ENCODE measurements at places on chromosomes 3 and 15. TPM values are rescaled to one million over a fixed set of nuclear protein-coding genes. Genes with fewer than 3 reads are reported as not detected.
A peak's percentile ranks its signal among the peaks of the same experiment; 100 is the strongest.

AMOTL2 gene
- total RNA-seq: 190 TPM

CKMT1B gene
- 30.9 TPM for total RNA-seq

SLC2A2 gene
- not detected for total RNA-seq

SLC28A1 gene
- not detected for total RNA-seq

DPPA4 gene
- not detected for total RNA-seq

IGSF11 gene
- total RNA-seq: not detected

GRCh38 chr3:42507252-42507651, 4.8 kb downstream of the VIPR1 start:
- peak; percentile 72 for DNase-seq

DNA sequence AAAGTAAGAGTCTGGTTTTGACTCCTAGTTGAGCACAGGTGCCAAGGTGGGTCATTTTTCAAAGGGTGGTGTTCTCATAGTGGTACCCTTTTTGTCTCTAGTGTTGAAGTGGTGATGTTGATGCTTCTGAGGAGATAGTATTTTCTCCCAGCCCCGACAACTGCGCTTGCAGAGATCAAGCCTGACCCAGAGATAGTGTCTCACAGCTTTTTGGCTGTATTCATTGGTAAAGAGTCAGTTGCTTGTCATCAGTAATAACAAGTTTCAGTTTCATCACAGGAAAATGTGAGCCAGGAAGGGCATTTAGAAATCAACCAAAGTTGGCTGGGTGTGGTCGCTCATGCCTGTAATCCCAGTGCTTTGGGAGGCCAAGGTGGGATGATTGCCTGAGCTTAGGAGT, 139.3 kb downstream of the NFKBIZ start:
- no peak for DNase-seq

GRCh38 chr3:136074546-136075170, 109.1 kb downstream of the PPP2R3A start:
- DNase-seq: no peak

DNA sequence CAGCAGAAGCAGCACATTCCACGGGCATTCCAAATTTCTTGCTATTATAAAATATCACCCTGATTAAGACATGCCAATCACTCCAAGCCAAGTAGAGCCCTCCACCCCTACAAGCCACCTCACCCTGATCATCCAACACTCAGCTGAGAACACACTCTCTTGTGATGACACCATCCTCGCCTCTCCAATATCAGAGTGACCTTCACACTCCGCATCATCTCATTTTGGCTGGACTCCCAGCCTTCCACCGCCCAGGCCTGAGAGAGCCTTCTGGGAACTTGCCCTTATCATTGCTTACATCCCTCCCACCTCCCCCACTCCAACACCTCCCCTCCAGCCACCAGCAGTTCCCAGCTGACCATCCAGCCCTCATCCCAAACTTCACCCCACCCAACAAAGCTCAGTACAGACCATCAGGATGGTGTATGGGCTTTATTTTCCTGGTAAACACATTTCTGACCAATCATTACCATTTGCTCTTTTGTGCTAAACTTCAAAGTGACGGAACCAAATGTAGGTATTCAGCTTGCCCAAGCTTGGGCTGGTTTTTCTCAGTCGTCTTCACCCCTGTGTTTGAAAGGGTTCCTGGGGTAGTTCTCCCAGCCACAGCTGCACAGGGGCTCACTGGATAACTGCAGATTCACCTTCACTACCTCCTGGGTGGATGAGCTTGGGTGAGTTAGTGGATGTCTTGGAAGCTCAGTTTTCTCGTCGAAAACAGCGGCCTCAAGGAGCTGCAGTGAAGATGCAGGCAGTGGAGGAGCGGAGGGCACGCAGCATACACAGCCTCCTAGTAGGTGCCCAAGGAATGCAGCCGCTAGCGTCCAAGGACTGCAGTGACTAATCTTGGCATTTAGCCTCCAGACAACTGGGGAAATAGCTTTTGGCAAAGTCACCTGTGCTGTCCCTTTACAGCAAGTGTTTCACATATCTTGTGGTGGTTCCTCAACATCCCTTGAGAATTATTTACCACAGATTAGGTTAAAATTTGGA, 115.1 kb downstream of the LIPC start:
- no peak for DNase-seq

GRCh38 chr15:79970624-79971434, at the start of gene BCL2A1:
Gene BCL2A1 (minus strand): TSS chr15:79971196. CDS start chr15:79971119, 77 bp downstream.
- no peak for DNase-seq

- peak; percentile 91 for DNase-seq
Observed at GRCh38 chr3:141386611-141387111, 18.4 kb downstream of the ZBTB38 start.

DNA sequence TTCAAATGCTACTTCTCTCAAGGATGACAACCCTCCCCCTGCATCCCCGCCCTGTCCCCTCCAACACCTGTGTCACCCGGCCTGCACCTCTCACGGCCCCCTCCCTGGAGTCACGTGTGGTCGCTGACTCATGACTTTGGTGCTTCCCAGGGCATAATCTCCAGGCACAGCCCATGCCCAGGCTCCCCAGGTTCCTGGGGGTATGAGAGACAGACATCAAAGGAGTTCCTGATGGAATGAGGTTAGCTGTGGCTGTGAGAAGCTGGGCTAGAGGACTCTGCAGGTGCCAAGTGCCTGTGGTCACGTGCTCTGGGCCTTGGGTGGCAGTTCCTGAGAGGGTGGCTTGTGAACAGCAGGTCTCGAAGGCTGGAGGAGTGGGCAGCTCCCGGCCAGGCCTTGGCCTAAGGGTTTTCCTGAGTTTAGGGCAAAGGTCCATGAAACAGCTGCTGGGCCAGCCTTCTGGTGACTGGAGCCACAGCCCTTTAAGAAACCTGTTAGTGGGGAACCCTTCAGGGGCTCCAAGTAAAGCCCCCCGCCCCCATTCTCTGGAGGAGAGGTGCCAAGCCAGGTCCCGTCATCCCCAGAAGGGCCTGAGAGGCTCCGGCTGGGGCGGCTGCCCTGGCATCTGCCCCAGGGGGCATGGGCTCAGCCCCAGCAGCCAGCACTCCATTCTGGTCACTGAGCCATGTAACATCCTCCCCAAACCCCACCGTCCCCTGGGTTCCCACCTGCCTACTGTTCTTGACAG, 230.0 kb downstream of the XXYLT1 start:
- DNase-seq: no peak

DNA sequence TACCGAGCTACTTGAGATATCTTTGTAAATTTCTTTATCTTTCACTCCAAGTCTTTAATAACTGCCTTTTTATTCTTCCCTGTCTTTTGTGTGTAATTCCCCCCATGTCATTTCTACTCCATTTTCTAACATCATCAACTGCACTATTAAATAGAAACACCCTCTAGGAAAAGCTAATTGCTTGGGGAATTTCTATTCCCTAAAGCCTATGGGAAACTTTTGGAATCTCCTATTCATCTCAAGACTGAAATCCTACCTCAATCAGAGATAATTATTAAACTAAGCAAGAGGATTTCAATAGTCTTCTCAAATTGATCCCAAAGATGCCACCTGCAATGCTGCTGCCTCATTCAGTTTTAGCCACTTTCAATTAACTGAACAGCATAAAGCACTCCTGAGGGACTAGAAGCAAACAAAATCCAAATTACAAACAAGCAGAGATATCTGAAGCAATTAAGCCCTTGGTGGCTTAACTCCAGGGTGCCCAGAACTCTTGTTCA, 598.7 kb downstream of the IGSF11 start:
- no peak for DNase-seq

DNA sequence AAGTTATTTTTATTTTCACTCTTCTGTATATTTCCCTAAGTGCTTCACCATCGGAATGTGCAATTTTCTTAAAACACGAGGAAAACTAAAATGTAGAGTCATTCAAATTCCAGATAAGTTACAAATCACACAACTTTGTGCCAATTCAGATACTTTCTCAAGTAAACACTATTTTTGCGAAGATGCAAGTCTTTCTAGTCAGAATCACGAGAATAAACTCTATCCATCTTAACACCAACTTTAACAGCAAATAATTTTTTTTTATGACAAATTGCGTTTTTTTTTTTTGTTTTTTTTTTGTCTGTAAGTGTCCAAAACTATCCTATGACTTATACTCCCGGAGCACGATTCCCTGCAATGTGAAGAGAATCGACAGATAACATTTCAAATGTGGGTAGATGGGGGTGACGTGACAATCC, 1.3 kb downstream of the STAG1 start:
- DNase-seq: peak; percentile 17

GRCh38 chr3:137519602-137520001, 244.5 kb upstream of the SOX14 start:
- DNase-seq: no peak

GRCh38 chr3:152496716-152497115, 228.0 kb downstream of the MBNL1 start:
- DNase-seq: no peak

DNA sequence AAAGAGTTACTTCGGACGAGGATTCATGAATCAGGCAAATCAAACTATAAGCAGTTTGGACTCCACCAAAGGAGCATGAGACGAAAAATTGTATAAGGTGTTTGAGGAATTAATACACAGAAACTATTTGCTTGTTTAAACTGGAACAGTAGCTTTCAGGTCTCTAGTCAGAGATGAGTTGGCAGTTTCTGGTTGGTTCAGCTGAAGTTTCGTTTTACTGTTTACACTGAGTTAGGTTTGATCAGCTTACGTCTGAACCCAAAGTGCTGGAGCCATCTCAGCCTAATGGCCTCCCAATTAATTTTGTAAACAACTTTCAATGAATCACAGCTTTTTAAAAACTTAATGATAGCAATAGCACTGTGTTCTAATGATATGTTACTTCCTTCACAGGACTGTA, 703.7 kb downstream of the NLGN1 start:
- no peak for DNase-seq

DNA sequence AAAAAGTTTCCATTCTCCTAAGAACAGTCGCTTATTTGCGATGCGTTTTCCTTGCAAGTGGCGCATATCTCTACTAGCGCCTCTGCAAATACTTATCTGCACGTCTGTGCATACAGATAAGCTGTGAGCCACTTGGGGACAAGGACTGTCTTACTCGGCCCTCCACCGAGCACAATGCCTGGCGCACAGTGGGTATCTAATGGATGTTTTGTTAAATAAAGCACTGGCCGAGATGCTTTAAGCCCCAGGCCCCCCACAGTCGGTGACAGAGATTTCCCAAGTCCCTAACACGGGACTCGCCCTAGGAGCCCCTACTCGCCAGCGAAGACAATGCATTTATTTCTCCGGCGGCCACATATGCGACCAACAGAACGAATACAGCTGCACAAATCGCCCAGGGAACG, 503 bp downstream of the HLTF start:
- DNase-seq: peak; percentile 71

GRCh38 chr3:128745742-128746141, 19.8 kb downstream of the RAB7A start:
- no peak for DNase-seq

- DNase-seq: no peak
Observed at GRCh38 chr3:14725013-14725412, 50.1 kb downstream of the C3orf20 start.

GRCh38 chr3:152309031-152309430, 40.3 kb downstream of the MBNL1 start:
- DNase-seq: no peak

DNA sequence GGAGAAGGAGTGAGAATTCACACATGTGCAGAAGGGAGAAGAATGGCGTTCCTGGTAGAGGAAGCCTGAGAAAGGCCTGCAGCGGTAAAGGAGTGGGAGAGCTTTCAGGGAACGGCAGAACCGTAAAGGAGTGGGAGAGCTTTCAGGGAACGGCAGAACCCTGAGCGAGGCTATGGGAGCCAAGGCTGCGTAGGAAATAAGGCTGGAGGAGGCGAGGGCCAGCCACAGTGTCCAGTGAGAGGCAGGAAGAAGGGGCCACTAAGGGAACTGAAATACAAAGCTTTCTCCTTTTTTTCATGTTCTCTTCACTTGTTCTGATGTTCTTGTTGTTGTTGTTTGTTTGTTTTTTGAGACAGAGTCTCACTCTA, 41.6 kb downstream of the GOLGA6L10 start:
- DNase-seq: no peak

GRCh38 chr3:30393079-30393478, 213.3 kb upstream of the TGFBR2 start:
- no peak for DNase-seq

DNA sequence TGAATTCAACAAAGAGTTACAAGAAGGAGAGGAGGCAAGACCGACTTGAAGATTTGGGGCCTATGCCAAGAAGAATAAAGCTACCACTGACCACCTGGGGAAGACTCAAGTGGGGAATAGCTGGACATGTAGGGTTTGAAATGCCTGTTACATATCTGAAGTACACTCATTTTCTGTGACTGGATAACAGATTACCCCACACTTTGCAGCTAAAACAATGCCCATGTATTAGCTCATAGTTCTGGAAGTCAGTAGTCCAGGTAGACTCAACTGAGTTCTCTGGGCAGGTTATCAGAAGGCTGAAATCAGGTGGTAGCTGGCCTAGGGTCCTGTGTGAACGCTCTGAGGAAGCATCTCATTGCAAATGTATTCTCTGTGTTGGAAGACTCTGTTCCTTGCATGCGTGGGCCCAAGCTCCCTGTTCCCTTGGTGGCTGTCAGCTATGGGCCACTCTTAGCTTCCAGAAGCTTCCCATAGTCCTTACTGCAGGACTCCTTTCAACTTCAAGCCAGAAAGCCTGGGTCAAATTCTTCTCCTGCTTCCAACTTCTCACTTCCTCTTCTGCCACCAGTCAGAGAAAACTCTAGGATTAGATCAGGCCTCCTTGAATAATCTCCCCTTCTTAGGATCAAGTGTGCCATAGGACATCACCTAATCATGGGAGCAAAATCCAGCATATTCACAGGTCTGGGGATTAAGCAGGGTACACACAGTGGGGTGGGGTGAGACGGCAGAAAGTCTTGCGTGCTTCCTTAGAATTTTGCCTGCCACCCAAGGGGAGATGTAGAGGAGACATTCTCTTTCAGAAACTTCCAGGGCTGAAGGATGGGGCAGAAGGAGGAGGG, 187.8 kb downstream of the SHQ1 start:
- no peak for DNase-seq

DNA sequence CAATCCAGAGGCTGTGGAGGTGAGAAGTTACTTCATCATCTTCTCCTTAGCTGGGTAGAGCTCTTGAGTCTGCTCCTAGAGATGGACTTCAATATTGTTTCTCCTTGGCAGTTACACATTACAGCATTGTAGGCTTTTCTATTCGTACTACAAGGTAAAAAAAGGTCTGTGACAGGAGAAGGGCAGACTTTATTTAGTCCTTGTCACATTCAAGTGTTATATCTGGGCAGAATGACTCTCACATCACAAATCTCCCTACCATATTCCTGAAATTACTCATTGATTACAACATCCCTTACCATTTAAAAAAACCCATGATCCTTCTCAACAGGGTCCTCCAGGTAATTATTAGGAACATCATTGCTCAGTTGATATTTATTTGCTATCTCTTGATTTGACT, 75.0 kb downstream of the AGBL1 start:
- DNase-seq: no peak

GRCh38 chr3:12405432-12406272, 78.6 kb upstream of the TSEN2 start:
- no peak for DNase-seq

Measured in G401 (cell line).